ENCODE measurements at places on chromosomes 3 and 15.

DNA sequence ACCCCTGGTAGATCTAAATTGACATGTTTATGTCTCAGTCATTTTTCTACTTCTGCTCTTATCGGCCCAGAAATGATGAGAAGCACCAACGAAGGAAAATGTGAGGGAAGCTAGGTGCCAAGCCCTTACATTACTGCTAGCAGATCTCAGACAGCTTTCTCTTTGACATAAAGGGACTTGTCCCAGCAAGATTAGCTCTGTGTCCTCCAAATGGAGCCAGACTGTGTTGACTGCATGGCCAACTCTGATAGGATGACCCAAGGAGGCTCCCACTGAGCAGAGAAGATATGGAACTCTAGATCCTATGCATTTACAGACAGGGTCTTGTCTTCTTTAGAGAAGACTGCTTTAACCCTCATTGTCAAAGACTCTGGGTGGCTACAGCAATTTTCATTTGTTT lies 2.8 kb upstream of the MCTP2 start:
- H3K27ac ChIP-seq = no peak overlapping the region
- H3K27me3 ChIP-seq = peaks cover 7% of the 10 kb centered on the region
- no peaks in the 10 kb centered on the region for H3K36me3 ChIP-seq

DNA sequence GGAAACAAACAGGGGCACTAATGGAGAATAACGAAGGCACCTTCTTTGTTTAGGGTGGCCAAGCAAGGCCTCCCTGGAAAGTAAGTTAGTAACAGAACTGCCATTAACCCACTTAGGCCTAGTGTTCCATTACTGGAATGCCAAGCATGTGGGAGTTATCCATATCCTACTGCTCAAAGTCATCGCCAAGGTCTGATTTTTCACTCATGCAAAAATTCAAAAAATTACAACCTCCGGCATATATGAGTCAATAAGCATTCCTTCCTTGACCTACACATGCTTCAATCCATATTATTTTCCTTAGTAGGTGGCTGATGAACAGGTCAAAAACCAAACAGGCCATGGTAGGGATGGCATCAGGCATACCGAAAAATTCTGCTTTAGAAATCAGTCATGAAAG lies 1097.2 kb downstream of the FHIT start:
- H3K27me3 ChIP-seq = no peaks in the 10 kb centered on the region
- no peak overlapping the region for H3K4me3 ChIP-seq
- no peak for DNase-seq
- no peaks in the 10 kb centered on the region for H3K4me1 ChIP-seq
- H3K36me3 ChIP-seq = no peaks in the 10 kb centered on the region

- peaks cover 10% of the 10 kb centered on the region for H3K4me1 ChIP-seq
- H3K27me3 ChIP-seq = no peaks in the 10 kb centered on the region
- no peak overlapping the region for H3K27ac ChIP-seq
These were observed 4.4 kb upstream of the RASA2 start for GRCh38 chr3:141482245-141482922.

DNA sequence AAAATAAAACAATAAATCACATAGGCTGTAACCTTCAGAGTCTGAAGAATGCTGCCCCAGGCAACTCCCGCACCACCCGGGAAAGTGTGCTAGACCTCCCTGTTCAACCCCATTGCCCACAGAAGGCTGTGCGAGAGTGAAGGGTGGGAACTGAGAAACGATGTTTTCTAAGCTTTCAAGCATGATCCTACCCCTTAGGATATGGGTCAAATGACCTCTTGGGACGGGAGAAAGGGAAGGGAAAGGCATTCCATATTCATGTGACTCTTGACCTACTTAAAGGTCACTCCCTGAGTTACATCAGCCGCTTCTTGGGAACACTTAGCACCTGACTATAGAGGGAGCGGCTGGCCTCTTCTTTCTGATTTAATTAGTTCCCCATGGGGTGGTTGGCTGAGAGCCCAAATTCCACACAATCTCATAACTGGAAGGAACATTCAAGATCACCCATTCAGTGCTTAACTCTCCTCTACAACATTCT lies 114.7 kb upstream of the SLC24A5 start:
- no peaks in the 10 kb centered on the region for H3K36me3 ChIP-seq
- no peak overlapping the region for H3K27ac ChIP-seq
- no peaks in the 10 kb centered on the region for H3K4me1 ChIP-seq
- H3K27me3 ChIP-seq = no peaks in the 10 kb centered on the region
- H3K4me3 ChIP-seq = no peak overlapping the region

- no peak overlapping the region for H3K4me3 ChIP-seq
- H3K4me1 ChIP-seq = no peaks in the 10 kb centered on the region
- DNase-seq = no peak
- H3K36me3 ChIP-seq = no peaks in the 10 kb centered on the region
These were observed 168.7 kb downstream of the CHL1 start for GRCh38 chr3:365268-365667.

GRCh38 chr3:26099692-26100091 lies 309.8 kb downstream of the OXSM start:
- no peaks in the 10 kb centered on the region for H3K27me3 ChIP-seq
- no peak overlapping the region for H3K4me3 ChIP-seq
- peak overlapping the region; percentile 89 for H3K27ac ChIP-seq
- no peaks in the 10 kb centered on the region for H3K36me3 ChIP-seq
- H3K4me1 ChIP-seq = no peaks in the 10 kb centered on the region

DNA sequence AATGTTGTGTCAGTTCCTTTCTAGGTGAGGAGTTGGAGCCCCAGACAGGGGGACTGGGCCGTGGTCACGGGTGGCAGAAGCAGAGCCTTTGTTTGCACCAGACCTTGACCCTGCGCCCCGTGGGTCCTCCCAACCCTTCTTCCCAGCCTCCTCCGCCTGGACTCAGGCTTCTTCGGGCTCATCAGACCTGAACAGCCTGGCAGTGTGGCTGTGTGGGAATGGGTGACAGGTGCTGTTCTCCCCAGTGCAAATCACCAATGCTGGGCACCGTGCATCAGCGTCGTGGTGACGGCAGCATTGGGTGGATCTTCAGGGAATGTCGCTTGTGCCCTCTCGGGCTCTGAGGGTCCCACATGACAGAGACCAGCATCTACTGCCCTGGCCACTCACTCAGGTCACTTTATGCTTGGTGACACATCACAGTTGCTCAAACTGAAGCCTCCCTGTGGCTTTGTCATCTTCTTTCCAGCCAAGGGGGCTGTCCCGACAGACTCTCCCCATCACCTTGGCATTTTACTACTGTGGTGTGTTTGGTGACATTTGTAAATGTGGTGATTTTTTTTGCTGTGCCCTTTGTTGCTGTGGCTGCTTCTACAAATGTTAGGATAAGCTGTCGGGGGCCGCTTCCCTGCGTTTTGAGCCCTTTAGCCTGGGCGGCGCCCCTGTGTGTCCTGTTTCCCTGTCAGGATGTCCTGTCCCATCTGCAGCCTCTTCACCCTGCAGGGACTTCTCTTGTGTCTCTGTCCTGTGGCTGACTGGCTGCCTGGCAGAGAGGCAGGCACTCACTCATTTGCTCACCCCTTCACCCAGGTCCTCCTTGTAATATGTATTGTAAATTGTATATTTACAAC lies 14.5 kb downstream of the APBA2 start:
- H3K4me1 ChIP-seq = no peaks in the 10 kb centered on the region
- H3K27me3 ChIP-seq = no peaks in the 10 kb centered on the region
- no peak overlapping the region for H3K4me3 ChIP-seq
- no peak for DNase-seq
- no peaks in the 10 kb centered on the region for H3K36me3 ChIP-seq
